ENCODE measurements at places on chromosomes 1 and 21.
A peak's percentile ranks its signal among the peaks of the same experiment; 100 is the strongest.

DNA sequence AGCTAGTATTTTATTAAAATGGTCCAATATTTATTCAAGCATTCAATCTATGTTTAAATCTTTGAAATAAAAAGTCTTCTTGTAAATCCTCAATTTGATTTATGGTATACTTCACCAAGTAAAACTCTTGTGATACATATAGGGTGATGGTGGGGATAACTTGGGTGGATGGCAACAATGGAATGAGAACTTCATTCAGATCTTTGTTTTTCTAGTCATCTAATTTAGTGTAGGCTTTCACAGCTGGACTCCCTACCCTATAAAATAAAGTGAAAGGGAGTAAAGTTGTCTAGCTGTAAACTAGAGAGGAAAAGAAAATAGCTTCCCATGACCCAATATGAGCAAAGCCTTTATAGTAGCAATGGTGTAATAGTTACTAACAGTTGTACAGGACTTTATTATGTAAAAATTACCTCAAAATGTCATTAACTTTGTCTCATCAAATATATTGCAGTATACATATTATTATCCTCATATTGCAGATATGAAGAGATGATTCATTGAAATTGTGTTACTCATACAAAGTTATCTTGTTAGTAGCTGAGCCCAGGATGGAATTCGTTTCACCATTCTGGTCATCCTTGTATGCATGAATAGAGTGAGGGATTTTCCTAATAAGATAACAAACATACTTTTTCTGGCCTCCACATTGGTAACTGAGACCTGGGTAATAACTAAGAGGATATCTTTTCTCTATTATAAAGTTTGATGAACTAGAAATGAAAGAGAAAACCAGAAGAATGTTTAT, 1377.7 kb upstream of the ADGRL4 start:
- no peak for DNase-seq

GRCh38 chr1:75461808-75462325, 149.0 kb downstream of the SLC44A5 start:
- no peak for DNase-seq

DNA sequence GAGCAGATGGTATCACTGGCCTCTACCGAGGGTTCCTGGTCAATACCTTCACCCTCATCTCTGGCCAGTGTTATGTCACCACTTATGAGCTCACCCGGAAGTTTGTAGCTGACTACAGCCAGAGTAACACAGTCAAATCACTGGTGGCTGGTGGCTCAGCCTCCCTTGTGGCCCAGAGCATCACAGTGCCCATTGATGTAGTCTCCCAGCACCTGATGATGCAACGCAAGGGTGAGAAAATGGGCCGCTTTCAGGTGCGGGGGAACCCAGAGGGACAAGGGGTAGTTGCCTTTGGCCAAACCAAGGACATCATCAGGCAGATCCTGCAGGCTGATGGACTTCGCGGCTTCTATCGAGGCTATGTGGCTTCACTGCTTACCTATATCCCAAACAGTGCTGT, 6.1 kb downstream of the SLC25A44 start:
- no peak for DNase-seq

- DNase-seq: peak; percentile 35
Measured at GRCh38 chr1:92949937-92950817, 11.1 kb downstream of the DIPK1A start.

GRCh38 chr1:10433790-10434189, 3.6 kb downstream of the CENPS start:
- no peak for DNase-seq

DNA sequence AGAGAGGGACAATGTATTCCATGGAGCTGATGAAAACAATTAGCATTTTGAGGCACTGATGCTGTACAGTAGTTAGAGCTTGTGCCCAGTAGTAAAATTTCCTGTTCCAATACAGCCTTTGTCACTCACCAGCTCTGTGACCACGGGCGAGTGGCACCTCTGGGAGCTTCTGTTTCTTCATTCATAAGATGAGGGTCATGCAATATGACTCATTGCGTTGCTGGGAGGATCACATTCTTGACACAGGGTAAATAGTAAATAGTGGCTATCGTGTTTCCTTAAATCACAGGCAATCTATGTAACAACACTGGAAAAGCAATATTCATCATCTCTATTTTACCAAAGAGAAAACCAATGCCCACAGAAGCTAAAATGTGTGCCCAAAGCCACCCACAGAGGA, 4.5 kb upstream of the LRRC52 start:
- no peak for DNase-seq

GRCh38 chr1:72253132-72253531, 29.2 kb downstream of the NEGR1 start:
- no peak for DNase-seq

GRCh38 chr1:208108646-208109330, 135.4 kb downstream of the PLXNA2 start:
- no peak for DNase-seq

- no peak for DNase-seq
Measured at GRCh38 chr1:23931491-23931880, 18.3 kb upstream of the CNR2 start.

DNA sequence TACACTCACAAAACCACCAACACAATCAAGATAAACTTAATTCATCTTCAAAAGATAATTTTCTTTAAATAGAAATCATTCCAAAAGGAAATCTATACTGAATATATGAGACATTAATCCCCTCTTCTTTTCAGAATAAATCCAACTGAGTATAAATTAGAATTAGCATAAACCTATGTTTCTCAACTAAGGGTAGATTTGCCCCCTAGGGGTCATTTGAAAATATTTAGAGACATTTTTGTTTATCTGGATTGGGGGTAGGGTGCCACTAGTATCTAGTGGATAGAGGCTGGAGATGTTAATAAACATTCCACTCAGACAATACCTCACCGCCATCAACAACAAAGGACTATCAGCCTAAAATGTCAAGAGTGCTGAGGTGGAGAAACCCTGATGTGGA, 6.5 kb upstream of the TNFSF4 start:
- no peak for DNase-seq

DNA sequence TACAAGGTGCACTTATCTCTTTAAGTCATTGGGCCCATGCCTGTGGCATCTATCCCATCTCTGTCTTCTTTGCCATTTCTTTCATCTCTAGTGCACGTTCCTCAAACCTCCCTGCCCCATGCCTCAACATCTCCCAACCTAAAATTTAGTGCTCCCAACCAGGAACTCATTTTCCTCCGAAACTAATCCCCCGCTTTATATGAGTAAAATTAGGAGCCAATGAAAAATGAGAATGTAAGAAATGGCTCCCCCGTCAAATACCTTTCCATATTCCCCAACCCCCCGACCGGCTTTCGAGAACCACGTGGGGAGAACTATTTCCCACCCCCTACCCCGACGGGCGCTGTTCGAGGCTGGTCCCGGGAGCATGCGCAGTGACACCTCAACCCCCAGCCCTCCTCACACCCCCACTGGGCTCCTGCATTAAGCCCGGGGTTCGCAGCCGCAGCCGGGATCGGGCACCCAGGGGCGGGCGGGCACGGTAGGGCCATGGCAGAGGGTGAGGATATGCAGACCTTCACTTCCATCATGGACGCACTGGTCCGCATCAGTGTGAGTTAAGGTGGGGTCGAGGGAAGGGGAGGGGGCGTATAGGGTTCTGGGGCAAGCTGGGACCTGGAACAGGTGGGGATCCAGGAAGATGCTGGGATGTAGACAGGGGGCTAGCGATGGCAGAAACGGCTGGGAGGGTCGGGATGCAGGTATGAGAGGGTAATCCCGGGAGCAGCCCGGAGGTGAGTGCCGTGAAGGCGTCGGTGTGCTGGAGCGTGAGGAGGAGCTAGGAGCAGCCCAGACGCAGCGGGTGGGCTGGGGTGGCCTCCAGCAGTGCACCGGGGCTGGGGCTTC, at the start of gene TRIM46:
Gene TRIM46 (plus strand): TSS at position 372 of the 846 bp plus-strand sequence. CDS start 118 bp downstream, at position 490.
- peak; percentile 52 for DNase-seq
